ENCODE measurements at places on chromosomes 1 and 21.
A peak's percentile ranks its signal among the peaks of the same experiment; 100 is the strongest.

GRCh38 chr1:58881471-58881994 is 97.7 kb upstream of the JUN start:
- peak; percentile 72 for DNase-seq

DNA sequence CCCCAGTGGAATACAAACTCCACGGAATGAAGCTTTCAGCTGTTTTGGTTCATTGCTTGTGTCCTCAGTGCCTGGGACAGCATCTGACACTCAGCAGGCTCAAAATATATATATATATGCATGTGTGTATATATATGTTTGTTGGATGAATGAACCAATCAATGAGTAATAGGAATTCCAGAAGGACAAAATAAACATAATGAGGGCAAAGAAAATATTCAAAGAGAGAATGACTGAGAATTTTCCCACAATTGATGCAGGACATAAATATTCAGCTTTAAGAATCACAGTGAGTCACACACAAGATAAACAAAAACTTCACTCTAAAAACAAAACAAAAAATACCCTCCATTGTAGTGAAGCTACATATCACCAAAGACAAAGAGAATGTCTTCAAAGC is 64.0 kb downstream of the CHD5 start:
- DNase-seq = no peak

DNA sequence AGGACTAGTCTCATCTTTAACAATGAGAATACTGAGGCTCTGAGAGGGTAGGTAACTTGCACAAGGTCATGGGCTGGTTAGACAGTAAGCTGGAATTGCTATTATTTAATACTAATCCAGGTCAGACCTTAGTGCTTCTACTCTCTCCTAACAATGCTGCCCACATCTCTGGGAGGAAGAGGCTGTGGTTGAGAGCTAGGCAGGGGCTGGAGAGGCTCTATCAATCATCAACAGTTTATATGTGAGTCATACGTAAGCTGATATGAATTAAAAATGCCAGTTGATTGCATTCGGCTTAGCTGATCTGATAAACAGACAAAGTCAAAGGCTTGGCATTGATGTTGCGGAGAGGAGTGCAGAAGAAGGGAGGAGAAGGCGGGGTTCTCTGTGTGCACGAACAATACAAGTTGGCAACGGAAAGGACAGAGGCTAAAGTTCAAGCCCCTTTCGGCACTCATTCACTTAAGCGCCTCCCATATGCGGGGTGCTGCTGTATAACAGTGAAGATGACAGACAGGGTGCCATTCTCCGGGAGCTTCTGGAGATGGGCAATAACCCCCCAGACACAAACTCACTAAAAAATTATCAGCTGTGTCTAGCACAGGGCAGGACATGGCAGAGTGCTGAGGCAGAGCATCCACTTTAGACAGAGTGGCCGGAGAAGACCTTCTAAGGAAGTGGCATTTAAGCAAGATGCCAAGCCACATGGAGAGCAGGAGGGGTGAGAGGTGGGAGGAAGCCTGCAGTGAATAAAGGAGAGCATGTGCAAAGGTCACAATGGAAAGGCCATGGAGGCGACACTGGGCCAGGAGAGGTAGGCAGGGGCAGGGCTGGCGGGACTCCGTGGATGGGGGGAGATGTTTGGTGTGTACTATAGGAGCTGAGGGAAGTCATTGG is 195.2 kb downstream of the ZSCAN20 start:
- no peak for DNase-seq

DNA sequence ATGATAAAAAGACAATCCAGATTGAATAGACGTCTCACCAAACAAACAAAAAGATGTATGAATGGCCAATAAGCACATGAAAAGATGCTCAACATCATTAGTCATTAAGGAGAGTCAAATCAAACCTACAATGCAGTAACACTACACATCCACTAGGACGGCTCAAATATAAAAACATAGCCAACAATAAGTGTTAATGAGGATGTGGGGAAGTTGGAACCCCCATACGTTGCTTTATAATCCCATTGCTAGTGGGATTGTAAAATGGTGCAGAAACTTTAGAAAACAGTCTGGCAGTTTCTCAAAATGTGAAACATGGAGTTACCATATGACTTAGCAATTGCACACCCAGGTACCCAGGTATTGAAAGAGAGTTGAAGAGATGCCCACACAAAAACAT is 14.7 kb upstream of the IL24 start:
- no peak for DNase-seq

- DNase-seq = no peak
Observed at GRCh38 chr1:231636157-231636556, 9.6 kb downstream of the DISC1 start.

DNA sequence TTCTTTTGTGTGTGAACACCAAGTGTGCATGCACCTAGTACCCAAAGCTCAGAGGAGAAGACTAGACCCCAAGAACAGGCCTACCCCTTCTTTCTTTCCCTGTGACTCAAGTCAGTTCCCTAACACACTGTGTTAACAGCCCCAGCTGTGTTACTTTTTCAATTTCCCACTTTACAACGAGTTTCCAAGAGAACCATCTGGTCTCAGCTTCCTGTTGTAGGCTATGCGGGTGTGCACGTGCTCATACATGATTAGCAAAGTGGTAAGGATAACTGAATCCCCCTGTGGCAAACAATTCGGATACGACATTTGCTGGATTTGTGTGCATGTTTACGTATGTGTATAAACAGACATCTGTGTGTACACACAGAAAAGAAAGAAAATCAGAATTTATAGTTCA is 17.9 kb downstream of the IFNAR2 start:
- DNase-seq = no peak

- no peak for DNase-seq
Observed at GRCh38 chr1:68675336-68675735, 178.5 kb upstream of the DEPDC1 start.

GRCh38 chr1:20139776-20140612 is 871 bp downstream of the PLA2G2F start:
- DNase-seq = no peak

GRCh38 chr1:244340396-244340795 is 111.3 kb downstream of the ADSS2 start:
- no peak for DNase-seq

- no peak for DNase-seq
Observed at GRCh38 chr1:33429332-33429731, 1.6 kb downstream of the PHC2 start.

GRCh38 chr1:94463056-94463764 is 45.0 kb downstream of the ABCD3 start:
- DNase-seq = no peak

Data from tibial nerve (tissue), 4 donors.